T-helper 22 cell (primary cell): ENCODE measurements at places on chromosomes 7 and 10.

GRCh38 chr7:120658516-120658915 is 199.4 kb downstream of the TSPAN12 start:
- DNase-seq = no peak

DNA sequence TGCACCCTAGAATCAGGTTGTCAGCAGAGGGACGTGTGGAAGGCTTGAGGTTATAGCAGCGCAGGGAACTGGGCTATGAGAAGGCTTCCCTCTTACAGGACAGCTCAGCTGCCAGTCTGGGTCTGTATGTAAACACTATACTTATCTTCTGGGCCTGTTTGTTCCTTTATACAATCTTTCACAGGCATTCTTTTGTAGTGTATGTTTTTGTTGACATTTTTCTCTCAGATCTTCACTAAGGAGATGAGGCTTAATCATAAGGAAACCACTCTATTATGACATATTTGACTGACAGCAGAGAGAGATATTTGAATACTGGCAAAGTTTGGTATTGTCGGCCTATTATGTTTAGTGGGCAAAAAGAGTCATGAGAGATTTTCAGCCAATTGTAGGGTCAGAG is 929 bp downstream of the GBF1 start:
- no peak for DNase-seq

- DNase-seq = no peak
Observed at GRCh38 chr7:76328389-76328788, 25.9 kb downstream of the HSPB1 start.

DNA sequence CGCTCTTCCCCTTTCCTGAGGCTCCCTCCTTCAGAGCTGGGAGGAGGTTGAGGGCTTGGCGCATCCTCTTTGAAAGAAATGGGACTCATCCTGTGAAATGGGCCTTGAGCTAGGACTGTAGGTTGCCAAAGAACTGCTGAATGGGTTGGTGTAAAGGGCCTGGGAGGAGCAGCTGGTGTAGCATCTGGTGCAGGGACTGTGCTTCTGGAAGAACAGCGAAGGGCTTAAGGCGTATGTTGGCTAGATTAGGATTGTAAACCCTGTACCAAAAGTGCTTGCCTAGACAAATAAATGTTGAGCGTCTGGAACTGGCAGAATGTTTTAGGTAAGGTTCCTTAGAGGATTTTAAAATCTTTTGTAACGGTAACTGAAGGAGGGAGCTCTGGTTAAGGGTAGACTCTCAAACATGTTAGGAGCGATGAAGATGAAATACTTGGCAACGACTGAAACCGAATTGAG is 563 bp downstream of the STAM start:
- no peak for DNase-seq

GRCh38 chr7:17939606-17940301 is 540 bp downstream of the SNX13 start:
- peak; percentile 8 for DNase-seq
